COLO829 (cell line): ENCODE measurements at places on chromosomes 5 and 9.

GRCh38 chr5:126673477-126673876, 72.7 kb downstream of the PHAX start:
- DNase-seq: no peak

DNA sequence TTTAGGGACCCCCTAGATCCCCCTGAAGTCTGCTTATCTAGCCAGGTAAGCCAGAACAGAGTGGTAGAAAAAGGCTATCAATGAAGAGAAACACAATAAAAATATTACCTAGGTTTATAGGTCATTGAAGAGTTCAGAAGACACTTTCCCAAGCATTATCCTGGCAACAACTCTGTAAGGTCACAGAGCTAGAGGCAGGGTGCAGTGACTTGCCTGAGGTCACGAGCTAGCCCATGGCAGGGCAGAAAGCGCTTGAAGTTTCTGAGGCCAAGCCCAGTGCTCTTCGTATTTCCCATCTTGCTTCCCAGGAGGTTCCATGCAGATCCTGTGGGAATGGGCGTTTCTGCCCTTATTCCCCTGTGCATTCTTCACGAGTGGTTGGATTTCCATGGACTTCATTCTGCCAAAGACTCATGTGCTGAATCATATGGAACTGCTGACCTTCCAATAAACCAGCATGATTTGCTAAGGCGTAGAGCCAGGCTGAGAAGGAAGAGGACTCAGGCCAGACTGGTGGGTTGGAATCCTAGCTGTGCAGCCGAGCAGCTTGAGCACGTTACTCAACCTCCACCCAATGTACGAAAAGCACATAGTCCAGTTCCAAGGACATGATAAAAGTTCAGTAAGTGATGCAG, 22.1 kb downstream of the TRMO start:
- no peak for DNase-seq

DNA sequence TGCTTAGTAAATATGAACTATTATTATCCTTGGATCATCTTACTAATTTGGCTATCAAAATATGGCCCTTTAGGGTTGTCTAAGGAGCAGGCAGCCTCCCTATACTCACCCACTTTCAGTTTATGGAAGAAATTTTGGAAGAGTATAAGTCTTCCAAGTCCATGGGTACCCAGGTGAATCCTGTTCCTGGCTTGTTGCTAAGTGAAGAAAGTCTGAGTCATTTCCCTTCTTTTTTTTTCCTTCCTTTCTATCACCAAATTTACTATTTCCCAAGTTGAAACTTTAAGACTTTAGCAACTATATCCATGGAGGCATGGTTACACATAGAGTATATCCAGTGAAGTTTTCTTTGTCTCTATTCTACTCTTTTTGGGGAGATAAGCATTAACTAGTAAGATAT, 184.0 kb upstream of the ACTBL2 start:
- no peak for DNase-seq

DNA sequence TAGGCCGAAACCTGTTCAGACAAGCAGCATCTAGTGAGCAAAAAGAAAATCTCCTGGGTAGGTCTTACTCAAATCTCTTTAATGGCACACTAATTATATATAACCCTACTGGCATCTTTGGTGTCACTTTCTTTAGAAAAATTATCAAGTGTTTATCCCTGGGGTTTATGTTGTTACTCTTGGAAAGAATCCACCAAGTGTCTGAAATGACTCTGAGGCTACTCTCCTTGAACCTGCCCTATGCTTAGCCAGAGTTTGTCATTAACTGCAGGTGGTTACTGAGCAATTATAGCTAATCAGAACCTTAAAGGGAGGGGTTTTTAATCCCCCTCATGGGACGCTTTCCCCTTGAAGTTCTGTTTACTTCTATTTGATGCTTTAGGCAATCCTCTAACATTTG, 381.9 kb downstream of the PLK2 start:
- no peak for DNase-seq

DNA sequence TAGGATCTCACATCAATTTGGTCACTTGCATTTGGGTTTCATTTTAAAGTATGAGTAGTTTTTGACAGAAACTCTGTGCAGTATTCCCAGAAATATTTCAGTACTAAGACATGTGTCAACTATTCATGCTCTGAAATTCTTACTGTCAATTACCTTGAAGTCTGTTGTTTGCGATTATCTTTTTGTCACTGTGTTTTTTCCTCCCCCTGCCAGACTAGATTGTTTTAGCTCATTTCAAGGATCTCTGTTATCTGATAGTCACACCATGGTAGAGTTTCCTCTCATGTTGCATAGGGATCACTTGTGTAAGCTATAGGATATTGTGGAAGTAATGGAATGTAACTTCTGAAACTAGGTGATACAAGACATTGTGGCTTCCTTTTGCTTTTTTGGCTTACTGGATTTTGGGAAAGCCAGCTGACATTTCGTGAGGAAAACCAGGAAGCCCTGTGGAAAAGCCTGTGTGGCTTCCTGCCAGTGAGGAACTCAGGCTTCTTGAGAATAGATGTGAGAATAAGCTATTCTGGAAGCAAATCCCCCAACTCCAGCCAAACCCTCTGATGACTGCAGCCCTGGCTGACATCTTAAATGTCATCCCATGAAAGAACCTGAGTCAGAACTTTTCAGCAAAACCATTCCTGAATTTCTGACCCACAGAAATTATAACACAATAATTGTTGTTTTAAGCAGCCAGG, 122.2 kb downstream of the FGF10 start:
- no peak for DNase-seq

DNA sequence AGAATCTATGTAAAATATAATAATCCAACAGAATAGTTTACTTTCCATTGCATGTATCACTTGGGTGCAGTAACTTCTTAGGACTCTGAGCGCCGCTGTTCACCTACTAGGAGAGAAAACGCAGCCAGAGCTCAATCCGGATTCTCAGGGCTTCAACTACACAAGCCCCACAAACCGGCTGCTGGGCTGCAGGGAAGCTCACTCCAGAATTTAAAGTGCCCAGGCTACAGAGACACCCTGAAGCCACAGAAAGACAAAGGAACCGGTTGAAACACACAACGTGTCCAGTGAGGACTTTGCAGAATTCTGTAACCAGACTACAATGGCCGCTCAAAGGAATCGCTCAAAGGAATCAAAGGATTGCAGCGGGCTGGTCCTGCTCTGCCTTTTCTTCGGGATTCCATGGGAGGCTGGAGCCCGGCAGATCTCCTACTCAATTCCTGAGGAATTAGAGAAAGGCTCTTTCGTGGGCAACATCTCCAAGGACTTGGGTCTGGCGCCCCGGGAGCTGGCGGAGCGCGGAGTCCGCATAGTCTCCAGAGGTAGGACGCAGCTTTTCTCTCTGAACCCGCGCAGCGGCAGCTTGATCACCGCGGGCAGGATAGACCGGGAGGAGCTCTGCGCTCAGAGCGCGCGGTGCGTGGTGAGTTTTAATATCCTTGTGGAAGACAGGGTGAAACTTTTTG, at the start of gene PCDHGA10:
TSS of gene PCDHGA10 (plus strand) at position 134 of the 686 bp plus-strand sequence. CDS start at position 323, 189 bp downstream.
- no peak for DNase-seq

DNA sequence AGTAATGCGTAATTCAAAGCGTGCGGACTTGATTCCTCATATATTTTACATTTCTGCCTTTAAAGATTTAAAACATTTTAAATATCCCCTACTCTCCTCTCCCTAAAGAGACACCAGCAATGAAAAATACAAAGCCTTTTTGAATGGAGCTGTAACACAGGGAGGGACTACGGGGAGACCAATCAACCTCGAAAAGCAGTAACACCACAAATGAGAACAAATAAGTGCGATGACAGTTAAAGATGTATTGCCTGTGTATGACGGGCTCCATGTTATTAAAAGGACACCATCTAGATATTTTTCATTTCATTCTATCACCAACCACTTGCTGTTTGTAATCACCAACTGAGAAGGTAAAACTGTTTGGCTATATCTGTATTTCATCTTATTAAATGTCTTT, 230.3 kb upstream of the TBCA start:
- DNase-seq: no peak

GRCh38 chr5:140481758-140482157, 65.7 kb upstream of the EIF4EBP3 start:
- DNase-seq: peak; percentile 49

- DNase-seq: no peak
Measured at GRCh38 chr5:178083922-178084321, 29.4 kb upstream of the N4BP3 start.

- DNase-seq: no peak
Measured at GRCh38 chr9:79152306-79152705, 419.5 kb upstream of the TLE4 start.

GRCh38 chr5:57102905-57103255, 71.0 kb upstream of the GPBP1 start:
- no peak for DNase-seq

- no peak for DNase-seq
Measured at GRCh38 chr5:61200582-61201155, 38.4 kb upstream of the SMIM15 start.

DNA sequence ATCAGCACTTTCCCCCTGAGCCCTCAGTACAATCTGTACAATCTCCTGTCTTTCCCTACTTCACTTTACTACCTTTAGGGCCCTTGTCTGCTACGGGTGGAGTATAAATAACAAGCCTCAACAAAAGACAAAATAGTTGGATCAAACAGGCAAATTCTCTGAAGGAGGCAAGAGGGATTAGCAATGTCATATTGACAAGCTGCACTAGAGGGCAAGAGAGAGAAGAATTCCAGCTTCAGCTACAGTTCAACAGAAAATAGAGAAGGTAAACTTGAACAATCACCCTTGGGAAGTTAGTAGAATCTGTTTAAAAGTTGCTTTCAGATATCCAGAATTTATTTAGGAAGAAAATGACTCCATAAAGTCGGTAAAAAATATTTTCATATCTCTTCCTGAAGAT, 68.4 kb upstream of the IZUMO3 start:
- no peak for DNase-seq

GRCh38 chr5:120255214-120255613, 208.9 kb upstream of the PRR16 start:
- DNase-seq: no peak

DNA sequence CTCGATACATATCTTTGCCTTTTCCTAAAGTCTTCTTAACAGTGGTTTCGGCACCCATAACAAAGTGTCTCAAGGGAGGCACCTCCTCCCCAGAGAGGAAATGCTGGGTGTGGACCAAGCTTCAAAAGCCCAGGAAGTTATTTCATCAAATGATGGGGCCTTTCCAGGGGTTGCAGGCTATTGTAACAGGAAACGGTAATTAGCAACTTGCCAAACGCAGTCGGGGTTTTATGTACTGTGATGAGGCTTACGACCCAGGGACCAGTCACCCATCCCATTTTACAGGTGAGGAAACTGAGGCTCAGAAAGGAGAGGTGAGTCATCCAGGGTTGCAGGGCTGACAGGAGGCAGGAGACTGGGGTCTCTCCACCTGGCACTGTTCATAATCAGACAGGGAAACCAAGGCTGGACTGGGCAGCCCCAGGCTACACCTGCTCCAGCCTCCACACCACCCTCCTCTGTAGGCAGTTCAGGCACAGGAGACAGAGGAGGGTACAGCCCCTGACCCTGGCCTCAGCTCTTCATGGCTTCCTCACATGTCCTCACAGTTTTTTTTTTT, 30.0 kb upstream of the SUSD3 start:
- DNase-seq: no peak

GRCh38 chr5:51208296-51208695, 175.0 kb upstream of the ISL1 start:
- no peak for DNase-seq

DNA sequence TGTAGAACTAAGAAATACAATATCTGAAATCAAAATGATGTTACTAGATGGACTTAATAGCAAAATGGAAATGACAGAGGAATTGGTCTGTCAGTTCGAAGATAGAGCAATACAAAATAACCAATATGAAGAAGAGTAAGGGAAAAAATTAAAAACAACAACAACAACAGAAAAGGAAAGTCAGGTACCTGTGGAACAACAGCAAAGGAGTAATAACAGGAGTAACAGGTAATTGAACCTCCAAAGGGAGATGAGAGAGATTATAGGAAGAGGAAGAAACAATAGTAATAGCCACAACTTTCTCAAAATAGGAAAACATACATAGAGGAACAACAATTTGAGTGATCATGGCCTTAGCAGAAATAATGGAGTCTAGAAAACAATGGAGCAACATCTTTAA, 13.7 kb downstream of the POLK start:
- no peak for DNase-seq

DNA sequence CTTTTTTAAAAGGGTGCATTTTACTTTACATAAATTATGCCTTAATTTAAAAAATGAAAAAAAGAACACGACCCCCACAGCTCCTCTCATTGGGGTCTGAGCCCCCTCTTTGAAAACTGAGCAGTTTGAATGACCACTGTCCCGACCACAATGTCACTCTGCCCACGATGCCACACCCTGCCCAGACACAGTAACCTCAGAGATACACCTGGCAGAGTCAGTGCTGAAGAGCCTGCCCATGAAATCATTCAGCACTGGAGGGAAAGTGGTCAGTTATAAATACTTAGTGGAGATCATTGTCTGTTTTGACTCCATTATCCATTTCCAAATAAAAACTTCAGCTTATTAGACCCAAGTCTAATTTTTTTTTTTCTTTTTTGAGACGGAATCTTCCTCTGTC, 49.3 kb downstream of the DNAJC21 start:
- no peak for DNase-seq

GRCh38 chr9:69446496-69446895, 121.5 kb downstream of the ENTREP1 start:
- no peak for DNase-seq

- no peak for DNase-seq
Measured at GRCh38 chr5:173568703-173569102, 47.7 kb downstream of the BOD1 start.

DNA sequence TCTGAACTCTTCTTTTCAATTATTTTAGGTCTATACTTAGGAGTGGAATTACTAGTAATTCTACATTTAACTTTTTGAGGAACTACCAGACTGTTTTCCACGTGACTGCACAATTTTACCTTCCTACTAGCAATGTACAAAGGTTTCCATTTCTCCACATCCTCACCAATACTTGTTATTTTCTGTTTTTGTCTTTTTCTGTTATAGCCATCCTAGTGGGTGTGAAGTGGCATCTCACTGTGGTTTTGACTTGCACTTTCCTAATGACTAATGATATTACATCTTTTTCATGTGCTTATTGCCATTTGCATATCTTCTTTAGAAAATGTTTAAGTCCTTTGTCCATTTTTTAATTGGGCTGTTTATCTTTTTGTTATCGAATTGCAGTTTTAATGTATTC, 136.9 kb upstream of the EGFLAM start:
- no peak for DNase-seq

GRCh38 chr5:16726538-16726946, 109.7 kb upstream of the RETREG1 start:
- DNase-seq: no peak

DNA sequence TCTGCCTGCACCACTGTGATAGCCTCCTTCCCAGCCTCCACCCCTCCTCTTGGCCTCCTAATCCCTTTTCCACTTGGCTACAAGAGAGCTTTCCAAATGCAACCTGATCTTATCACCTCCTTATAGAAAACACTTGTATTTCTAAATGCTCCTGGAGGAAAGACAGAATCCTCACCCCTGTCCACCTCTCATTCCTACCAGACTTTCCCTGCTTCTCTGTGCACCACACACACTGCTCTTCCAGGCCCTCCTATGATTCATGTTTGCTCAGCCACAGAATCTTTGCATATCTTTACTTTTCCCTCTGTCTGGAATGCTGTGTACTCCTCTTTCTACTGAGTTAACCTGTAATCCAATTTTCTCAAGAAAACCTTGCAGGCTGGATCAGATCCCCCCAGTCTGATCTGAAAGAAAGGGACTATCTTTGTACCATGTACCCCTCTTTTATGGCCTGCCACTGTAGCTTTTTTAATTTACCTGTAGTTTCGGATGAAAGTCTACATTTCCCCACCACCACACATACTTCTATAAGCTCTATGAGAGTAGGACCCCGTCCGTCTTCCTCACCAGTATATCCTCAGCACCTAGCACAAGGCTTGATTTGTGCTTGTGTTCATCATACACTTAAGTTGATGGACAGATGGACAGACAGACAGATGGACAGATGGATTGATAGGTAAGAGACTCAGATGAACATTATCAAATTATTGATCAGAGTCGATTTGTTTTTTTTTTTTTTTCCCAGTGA, 95.3 kb downstream of the GALNT10 start:
- no peak for DNase-seq
